ENCODE measurements at places on chromosomes 16 and 17.

GRCh38 chr17:31144428-31144827, 49.7 kb downstream of the NF1 start:
- DNase-seq = no peak

DNA sequence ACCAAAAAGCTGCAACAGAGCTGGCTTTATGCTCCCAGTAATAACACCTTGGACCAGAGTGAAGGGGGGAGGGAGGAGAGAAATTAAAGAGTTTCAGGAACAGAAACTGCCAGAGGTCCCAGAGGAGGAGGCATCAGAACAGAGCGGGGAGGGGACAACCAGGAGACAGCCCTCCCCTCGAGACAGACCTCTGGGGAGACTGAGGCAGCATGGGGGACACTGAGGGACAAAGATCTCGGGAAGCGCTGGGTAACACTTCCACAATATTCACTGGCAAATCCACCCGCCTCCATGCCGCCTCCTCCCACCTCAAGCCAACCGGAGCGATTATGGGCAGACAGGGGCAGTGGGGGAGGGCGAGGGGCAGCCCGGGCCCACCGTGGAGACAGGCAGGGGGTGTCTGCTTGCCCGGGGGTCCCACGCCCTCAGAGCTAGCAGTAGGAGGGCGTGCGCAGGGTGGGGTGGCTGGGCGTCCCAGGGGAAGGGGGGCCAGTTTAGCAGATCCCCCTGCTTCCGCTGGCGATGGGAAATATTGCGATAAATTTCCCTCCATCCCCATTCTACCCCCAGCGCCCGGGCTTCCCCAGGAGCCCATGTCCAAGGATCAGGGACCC, 1.2 kb downstream of the PCGF2 start:
- no peak for DNase-seq

- no peak for DNase-seq
Observed at GRCh38 chr16:30482366-30482765, 9.8 kb downstream of the ITGAL start.

DNA sequence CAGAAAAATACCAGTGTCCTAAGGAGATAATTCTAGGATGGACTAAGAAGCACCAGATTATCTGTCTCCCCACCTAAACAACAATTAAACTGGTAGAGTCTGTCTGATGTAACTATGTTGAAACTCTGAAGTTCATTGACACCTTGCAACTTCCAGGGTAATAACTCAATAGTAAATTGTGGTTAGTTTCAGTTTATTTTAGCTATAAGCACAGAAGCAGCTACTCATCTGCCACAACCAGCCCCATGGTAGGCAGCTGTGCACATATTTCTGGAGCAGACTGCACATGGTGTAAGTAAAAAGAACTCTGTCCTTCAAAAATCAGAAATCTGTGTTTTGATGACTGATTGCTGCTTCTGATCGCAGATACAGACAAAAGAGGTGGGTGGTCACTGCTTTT, 852.1 kb downstream of the CDH11 start:
- no peak for DNase-seq

- DNase-seq = peak; percentile 93
Observed at GRCh38 chr16:77211880-77212740, 12.9 kb downstream of the SYCE1L start.

- DNase-seq = no peak
Observed at GRCh38 chr17:32285306-32285705, 19.7 kb downstream of the RHBDL3 start.

DNA sequence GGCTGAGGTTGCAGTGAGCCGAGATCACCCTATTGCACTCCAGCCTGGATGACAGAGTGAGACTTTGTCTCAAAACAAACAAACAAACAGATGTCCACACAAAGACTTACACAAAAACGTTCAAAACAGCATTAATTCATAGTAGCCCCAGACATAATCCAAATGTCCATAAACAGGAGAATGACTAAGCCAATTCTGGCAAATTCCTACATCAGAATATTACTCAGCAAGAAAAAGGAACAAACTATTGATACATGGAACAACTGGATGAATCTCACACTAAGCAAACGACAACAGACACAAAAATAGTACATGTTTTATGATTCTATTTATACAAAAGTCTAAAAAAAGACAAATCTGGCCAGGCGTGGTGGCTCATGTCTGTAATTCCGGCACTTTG, 10.8 kb upstream of the KPNB1 start:
- DNase-seq = no peak

DNA sequence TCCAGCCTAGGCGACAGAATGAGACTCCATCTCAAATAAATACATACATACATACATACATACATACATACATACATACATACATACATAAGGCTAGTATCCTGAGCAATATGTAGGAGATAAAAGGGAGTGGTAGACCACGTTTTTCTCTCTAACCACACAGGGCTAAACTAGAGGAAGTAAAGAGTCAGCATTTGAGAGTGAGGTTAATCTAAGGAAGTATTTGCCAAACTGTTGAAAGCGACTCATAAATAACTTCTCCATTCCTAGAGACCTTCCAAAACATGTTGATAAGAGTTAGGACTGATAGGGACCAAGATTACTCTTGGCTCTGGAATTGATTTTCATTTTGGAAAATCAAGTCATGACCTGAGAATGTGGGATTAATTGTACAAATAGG, 68.9 kb downstream of the NEUROD2 start:
- no peak for DNase-seq

DNA sequence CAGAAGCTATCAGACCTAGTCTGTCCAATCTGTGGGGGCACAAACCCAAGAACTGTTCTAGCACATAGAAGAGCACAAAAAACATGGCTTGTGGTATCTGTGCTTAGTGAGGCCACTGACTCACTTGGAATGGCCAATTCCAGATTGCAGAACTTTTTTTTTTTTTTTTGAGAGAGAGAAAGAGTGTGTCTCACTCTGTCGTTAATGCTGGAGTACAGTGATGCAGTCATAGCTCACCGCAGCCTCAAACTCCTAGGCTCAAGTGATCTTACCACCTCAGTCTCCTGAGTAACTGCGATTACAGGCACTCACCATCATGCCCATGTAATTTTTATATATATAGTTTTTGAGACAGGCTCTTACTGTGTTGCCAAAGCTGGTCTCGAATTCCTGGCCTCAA, 77.2 kb upstream of the CLEC3A start:
- no peak for DNase-seq

Measured in NCI-H524 (cell line).